ENCODE measurements at places on chromosomes 16 and 17.

DNA sequence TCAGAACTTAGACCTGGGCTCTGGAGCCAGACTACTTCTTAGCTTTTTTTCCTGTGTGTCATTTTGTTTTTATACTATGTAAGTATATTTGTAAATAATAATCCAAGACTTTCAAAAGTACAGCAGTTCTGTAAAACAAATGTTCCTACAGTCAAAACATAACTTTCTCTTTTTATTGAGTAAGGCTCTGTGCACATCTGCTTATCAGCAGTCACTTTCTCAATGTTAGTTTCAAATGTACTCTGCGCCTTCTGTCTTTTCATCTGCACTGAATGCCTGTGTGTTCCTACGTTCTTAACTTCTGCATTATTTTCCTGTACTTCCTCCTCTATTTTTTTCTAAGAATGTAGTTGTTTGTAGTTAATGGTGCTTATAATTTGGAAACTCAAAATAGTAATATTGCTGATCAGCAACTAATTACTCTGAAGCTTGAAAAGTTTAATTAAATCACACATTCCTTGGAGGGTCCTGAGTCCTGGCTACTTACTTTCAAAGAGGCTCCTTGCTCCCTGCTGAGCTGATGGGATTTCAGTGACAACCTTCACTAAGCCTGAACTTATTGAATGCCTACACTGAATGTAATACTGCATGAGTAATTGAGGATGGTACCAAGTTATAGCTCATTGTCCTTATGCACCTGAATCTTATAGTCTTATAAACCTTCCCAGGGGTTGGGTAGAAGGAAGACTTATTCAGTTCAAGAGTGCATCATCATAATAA lies 329.9 kb downstream of the KCNJ2 start:
- DNase-seq, result no peak

- DNase-seq, result no peak
Measured at GRCh38 chr17:7361906-7362305, 7.0 kb downstream of the TMEM95 start.

DNA sequence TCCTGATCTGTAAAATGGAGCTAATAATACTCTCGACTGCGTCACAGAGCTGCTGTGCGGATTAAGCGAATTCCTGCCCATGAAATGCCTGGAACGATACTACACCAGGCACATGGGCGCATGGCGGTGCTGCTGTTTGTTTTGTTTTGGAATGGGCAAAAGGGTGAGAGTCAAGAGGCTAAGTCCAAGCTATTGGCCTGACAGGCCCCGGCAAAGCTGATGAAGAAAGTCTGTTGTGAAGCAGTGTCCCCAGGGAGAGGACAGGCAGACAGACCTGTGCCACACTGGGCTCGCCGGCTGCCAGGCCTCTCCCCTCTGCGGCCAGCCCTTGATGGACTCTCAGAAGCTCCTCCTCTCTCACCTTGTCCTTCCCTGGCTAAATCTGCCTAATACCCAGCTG lies 31.3 kb upstream of the RASD1 start:
- no peak for DNase-seq

- DNase-seq, result peak; percentile 43
Measured at GRCh38 chr16:72050769-72051464, 3.4 kb upstream of the HP start.

DNA sequence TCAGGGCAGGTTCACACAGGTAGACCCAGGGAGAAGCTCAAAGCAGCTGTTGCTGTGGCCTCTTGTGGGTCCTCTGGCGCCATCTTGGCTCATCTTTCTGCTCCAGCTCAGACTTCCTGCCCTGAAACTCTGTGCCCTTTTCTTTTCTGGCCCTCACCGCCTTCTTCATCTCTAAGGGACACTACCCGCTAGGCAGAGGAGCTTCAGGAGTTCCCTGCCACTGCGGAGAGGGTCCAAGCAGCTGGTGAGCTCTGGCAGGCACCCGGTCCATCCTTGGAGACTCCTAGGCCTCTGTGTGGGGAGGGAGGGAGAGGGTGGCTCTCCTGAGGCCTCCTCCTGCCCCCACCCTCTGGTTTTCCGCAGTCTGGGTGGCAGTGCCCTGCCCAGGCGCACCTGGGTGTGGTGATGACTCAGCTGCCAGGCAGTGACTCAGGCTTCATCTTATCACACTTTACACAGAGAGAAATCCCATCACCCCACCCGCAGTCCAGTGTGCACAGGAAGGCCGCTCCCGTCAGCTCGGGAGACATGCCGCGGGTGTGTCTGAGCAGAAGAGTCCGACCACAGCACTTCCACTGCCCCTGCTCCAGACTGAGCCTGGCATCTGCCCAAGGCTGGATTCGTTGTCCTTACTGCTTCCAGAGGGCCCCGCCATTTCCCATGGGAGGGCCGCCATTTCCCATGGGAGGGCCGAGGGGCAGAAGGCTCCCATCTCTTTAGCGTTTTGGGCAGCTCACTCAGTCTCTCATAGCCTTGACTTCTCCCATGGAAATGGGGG lies 7.3 kb downstream of the NT5C start:
- no peak for DNase-seq

GRCh38 chr17:22310717-22311686 lies 618.7 kb downstream of the KCNJ18 start:
- no peak for DNase-seq

Data from GM03348 (cell line).